ENCODE measurements at places on chromosomes 1 and 21.

DNA sequence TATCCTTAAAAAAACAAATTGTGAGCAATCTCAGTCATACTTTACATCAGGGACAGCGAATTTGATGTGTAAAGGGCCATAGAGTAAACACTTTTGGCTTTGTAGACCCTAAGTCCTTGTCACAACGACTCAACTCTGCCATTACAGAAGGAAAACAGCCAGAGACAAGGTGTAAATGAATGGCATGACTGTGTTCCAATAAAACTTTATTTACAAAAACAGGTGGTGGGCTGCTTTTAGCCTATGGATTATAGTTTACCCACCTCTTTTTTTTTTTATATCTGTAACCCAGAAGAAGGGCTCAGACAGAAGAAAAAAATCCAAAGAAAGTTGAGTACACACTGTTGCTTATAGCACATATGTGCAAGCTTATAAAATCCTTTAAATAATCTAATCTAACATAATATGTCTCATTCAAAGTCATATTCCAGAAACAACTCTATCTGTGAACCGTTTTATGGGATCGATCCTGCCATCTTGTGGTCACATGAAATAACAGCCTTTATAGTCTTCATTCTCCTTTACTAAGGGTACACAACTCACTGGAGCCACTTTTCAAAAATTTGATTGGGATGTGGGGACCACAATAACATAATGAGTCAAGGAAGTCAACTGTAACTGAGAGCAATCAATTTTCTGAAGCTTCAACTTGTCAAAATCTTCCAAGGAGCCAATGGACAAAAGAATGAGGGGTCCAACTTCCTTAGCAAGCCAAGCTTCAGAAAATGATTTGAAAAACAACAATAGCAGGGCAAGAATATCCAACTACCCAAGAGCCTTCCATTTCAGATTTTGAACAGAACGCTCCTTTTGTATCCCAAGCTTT is 142.2 kb upstream of the KRTAP19-8 start:
- no peak for DNase-seq

DNA sequence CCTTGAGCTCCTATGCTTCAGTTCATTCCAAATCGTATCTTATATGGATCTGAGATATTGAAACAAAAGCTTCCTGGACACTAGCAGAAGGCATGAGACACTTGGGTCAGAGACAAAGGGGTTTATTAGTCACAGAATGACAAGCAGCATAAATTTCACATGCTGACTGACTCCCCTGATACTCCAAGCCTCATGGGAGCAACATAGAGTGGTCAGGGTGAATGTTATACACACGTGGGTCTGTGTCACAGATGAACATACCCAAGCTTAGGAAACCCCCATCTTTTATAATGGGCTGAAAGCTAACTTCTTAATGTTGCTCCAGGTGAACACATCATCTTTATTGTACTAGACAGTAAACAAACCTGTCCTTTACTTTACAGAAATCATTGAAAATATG is 599.9 kb upstream of the RGS18 start:
- no peak for DNase-seq

- DNase-seq: no peak
Measured at GRCh38 chr1:169486281-169487051, 722 bp upstream of the SLC19A2 start.

DNA sequence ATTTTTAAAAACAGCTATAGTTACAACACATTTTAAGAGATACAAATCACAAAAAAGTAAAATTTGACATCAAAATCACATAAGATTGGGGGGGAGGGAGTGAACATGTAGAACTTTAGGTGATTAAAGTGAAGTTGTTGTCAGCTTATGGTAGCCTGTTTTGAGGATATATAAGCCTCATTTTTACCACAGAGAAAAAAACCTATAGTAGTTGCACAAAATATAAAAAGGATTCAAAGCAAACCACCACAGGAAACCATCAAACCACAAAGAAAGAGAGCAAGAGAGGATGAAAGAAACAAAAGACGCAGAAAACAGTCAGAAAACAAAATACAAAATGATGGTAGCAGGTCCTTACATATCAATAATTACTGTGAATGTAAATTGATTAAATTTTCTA is 291.9 kb upstream of the DEPDC1 start:
- no peak for DNase-seq

DNA sequence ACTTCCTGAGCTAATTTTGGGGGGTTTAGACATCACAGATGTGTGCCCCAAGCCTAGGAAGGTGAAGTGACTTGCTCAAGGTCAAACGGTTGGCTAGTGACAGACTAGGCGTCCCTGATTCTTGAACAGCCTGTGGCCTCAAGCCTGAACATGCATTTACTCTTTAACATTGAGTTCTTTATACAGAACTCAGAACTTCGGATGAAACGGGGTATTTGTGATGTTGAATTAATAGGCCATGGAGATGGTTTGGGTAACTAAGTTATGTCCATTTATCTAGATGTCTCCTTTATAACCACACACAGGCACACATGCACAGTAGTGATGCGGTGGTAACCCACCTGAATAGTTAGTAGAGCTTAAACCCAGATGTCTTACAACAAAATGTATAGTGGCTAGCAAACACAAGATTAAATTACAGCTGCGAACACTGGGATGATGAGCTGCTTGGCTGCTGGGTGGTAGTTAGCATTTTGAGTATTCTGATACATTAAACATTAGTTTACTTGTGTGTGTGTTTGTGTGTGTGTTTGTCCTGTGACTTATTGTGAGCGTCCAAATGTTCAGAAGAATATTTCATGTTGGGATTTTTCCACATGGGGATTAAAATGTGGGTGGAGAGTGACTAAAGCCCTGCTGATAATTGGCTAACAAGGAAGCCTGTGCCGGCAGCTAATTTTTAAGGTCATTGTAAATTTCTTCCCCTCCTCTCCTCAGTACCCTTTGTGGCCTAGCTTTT is 2.3 kb downstream of the ATP1A1 start:
- no peak for DNase-seq

DNA sequence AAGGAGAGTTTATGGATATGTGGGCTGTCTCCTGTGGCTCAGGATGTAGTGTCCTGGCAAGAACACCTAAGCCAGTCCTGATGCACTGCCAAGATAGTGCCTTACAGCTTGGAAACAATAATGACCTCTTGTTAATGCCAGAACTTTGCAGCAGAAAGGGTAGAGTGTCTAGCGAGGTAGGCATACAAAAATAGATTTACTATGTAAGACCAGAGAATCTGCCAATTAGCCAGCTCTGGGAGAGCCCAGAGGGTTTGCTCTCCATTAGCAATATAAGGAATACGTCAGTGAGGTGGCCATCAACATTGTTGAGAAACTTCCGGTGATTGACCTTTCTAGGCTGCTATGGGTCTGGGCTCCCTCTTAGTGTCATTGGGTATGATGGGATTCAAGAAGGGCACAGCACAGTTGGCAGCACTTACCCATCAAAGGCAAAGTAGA is 178.5 kb upstream of the GALNT2 start:
- DNase-seq: no peak
